ENCODE measurements at places on chromosomes 4 and X.

DNA sequence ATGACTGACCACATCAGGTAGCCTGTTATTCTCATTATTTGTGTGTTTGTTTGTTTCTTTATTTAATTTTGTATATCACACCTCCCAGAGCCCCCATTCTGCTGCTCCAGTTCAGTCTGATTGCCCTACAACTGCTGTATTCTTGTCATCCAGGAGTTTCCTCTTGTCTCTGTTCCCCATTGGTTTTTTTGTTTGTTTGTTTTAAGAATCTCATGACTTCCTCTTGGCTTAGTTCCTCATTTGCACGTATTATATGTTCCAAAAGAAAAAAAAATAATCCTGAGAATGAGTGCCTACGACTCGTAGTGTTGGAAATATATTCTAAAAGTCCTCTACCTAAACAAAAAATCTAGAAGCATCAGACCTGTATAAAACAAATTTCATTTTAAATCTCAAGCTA, 142.3 kb upstream of the SLIT2 start:
- no peak for DNase-seq

DNA sequence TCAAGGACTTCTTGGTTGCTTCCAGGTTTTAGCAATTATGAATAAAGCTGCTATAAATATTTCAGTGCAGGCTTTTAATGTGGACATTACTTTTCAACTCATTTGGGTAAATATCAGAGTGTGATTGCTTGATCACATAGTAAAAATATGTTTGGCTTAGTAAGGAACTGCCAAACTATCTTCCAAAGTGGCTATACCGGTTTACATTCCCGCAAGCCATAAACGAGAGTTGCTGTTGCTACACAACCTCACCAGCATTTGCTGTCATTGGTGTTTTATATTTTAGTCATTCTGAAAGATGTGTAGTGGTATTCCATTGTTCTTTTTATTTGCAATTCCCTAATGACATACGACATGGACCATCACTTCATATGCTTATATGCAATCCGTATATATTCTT, 30.9 kb upstream of the SPOCK3 start:
- no peak for DNase-seq

GRCh38 chr4:100933628-100934027, 413.7 kb downstream of the PPP3CA start:
- no peak for DNase-seq

- DNase-seq, result no peak
Measured at GRCh38 chr4:68346461-68346860, 3.4 kb downstream of the YTHDC1 start.

DNA sequence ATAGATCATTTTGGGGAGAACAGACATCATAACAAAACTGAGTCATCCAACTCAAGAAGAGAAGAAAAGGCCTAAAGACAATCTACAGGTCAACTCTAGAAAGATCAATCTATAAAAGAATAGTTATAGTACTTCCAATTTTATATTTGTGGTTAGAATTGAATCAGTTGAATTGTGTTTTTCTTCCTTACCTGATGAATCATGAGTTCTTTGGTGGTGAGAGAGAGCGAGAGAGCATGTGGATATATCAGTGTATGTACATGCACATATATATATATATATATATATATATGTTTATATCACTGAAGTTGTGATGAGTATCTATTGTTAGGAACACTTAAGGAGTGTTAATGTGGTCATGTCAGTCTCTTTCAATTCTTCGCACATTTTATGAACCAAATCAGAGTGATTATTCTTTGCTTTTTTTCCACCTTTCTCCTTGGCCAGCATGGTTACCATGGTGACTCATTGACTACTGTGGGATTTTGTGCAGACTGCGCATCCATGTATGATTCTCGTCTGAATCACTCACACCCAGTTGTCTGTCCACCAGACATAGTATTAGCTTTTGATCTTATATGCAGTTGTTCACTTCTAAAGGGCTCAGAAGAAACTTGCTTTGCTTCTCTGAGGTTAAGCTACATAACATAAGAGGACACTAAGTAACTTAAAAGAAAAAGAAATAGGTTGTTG, 90.4 kb upstream of the RAB40AL start:
- DNase-seq, result no peak

DNA sequence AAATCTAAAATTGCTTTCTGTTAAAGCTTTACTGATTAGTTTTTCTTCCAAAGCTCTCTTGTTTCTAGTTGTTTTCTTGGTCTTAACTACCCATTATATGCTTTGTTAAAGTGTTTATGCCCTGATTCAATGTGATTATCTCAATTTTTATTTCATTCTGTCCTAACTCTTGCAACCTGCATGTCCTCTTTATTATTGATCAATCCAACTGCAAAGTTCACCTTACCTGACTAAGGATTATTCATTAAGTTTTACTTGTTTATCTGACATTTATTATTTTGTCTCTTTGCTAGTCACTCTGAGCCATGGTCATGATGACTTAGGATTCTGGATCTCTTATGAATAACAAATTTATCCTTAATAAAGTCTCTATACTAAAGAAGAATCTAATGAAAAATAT, 15.8 kb downstream of the UGT2B10 start:
- no peak for DNase-seq

- DNase-seq, result peak; percentile 43
Measured at GRCh38 chr4:81919223-81919622, 447.5 kb upstream of the RASGEF1B start.

DNA sequence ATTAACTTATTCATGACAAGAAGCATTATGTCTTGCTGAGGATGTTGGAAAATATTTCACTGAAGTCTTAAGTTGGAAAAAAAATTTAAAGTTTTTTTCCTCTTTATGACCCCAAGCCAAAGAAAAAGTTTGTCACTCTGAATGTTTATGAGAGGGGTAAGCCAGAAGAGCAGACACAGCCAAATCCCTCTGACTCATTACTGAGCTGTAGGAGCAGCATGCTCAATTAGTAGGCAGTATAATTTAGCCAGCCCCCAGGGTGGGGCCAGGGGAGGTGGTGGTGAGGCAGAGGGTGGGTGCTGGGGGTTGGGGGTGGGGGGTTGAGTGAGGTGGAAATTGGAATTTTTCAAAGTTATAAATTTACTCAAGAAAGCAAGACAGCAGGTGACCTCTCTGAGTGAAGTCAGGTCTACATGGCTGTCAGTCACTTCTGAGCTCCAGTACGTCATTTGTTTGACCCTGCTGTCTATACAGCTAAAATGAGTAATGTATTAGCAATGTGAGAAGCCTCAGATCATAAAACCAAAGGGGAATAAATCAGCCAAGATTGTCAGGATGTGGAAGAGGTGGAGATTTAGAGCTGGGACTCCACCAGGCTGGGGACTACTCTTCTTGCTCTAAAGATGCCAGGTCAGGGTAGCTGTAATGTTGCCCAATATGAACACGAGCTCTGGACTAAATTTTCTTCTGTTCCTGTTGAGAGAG, 98.8 kb upstream of the NDP start:
- no peak for DNase-seq

GRCh38 chrX:2748171-2748814, 3.5 kb upstream of the XG start:
- DNase-seq, result no peak

GRCh38 chr4:174580597-174580996, 58.3 kb upstream of the HPGD start:
- DNase-seq, result no peak

DNA sequence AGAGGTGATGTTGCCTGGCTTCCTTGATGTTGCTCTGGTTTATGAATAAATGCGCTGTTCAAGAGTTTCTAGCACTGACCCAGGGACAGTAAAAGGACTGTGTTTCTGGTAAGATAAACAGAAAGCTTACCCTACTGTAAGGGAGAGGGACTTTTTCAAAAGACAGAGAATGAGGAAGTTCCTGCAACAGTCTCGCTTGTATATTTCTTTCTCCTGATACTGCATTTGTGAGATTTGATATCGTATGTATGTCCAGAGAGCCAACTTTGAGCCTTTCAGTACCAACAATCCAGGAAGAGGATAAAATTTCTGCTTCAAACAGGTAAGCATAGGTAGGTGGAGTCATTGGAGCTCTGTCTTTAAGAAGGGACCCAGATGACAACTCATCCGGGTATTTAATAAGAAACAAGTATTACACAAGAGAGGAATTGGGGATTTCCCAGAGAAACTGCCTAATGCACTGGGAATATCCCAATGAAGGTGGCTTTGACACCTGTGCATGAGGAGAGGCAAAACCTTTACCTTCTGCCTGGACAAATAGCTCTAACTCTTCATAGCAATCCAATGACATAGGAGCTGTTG, 773 bp downstream of the DAPP1 start:
- peak; percentile 61 for DNase-seq

- DNase-seq, result no peak
Measured at GRCh38 chr4:7803371-7803770, 136.3 kb downstream of the AFAP1 start.

DNA sequence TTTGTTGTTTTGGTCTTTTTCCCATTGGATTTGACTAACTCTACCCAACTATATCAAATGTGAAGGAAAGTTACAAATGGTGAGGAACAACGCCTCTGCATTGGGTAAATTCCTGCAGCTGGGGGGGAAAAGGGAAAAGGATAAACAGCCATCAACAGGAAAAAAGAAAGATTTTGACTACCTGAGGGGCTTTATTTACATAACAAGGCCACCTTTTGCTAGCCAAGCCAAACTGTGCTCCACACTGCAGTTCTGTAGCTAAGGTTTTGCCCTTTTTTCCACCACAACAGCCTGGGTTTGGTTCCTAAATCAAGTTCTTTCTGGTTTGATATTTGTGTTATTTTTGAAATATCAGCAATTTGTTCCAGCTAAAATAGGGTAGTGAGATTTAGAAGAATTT, 40.8 kb downstream of the RHOXF2B start:
- DNase-seq, result no peak

DNA sequence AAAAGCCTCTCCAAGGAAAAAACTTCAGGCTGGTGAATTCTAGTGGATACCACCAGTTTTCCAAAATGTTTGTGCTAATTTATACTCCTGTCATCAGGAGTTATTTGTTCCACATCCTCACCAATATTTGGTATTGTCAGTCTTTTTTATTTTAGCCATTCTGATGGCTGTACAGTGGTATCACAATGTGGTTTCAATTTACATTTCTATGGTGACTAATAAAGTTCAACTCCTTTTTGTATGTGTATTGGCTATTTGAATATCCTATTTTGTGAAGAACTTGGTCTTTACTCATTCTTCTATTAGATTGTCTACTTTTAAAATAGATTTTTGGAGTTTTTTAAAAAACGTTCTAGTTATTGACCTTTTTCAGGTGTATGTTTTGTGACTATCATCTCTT, 33.0 kb upstream of the FRAS1 start:
- DNase-seq, result no peak

DNA sequence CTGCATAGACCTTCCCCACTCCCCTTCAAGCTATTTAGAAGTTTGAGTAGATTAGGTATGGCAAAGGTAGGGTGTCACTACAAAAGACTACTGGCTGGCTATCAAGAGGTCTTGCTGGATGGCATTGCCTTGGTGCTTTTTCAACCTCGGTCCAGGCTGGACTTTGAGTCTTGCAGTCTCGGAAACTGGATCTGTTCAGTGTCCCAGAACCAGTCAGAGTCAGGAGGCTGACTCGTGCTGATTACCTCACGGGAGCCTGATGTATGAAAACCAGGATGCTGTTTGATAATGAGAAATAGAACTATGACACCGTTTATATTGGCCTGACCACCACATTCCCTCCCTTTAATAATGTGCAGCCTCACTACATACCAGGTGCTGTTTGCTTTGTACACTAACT, 2.7 kb upstream of the PHKA1 start:
- DNase-seq, result no peak

DNA sequence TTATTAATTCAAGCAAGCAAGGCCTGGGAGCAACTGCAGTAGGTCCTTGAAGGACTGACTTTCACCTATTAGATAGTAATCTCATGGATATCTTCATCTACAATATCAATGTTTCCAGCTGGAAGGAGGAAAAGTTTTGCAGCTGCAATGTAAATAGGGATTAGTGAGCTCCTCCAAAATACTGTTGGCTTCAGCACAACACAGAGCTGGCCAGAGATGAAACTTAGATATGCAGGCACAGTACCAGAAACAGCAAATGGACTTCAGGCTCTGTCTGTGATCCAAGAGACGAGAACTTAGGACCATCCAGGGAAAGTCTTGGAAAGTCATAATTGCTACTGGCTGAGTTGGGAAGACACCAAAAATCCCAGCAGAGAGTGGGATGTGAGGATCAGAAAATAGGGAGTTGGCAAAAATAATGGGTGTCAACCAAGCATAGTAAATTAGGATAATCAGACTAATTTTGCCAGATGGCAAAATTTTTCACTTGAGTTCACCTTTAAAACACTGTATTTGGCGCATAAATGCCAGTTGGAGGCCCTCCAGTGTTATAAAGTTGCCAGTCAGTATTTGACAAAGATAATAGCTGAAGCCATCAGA, 57.5 kb downstream of the PARM1 start:
- DNase-seq, result no peak

- no peak for DNase-seq
Measured at GRCh38 chr4:137968956-137969678, 273.0 kb downstream of the SLC7A11 start.

DNA sequence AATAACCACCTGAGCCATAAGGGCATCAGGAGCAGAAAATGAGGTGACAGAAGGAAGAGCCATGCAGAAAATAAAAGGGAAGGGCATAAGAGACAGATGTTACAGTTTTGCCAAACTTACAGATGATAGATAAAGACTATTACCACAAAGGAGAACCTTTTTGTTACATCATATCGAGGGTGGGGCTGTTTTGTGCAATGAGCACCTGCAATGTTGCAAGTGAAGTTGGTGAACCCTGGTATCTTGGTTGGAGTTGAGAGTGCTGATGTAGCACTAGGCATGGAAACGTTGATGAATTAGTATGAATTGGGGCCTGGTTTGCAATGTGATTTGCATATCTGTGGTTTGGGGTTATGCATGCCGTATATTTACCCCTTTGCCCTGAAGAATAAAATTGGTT, 119.8 kb upstream of the TEX13D start:
- no peak for DNase-seq

DNA sequence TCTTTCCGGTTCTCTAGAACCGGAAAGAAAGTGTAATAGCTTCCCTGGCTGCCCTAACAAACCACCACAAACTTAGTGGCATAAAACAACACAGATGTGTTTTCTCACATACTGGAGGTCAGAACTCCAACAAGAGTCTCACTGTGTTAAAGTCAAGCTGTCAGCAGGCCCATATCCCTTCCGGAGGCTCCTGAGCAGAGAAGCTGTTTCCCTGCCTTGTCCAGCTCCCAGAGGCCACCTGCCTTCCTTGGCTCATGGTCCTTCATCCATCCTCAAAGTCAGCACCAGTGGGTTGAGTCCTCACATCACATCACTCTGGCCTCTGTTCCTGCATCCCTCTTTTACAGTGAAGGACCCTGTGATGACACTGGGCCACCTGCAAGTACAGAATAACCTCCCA, 49.8 kb upstream of the HMX1 start:
- DNase-seq, result no peak

- peak; percentile 79 for DNase-seq
Measured at GRCh38 chr4:149914119-149915115, 98.8 kb upstream of the IQCM start.

GRCh38 chrX:145190801-145191389, 56.4 kb upstream of the SPANXN1 start:
- no peak for DNase-seq

Data from Kasumi-1 (cell line).